HepG2 (cell line): ENCODE measurements at places on chromosomes 6 and 20. TPM values are rescaled to one million over a fixed set of nuclear protein-coding genes. Genes with fewer than 3 reads are reported as not detected.

SCAND1 gene
- total RNA-seq = 86.3 and 109 TPM in 2 replicates

GRCh38 chr6:119148825-119149525 lies 70.5 kb upstream of the FAM184A start:
- no peaks in the 10 kb centered on the region for H3K27me3 ChIP-seq
- no peak for DNase-seq
- H3K27ac ChIP-seq = no peak overlapping the region
- H3K4me1 ChIP-seq = peaks cover 48% of the 10 kb centered on the region
- no peak overlapping the region for H3K4me3 ChIP-seq
- no peaks in the 10 kb centered on the region for H3K36me3 ChIP-seq

FAXC gene
- total RNA-seq = 0.11 and 0.35 TPM in 2 replicates

- no peak for DNase-seq
- no peaks in the 10 kb centered on the region for H3K27me3 ChIP-seq
- no peaks in the 10 kb centered on the region for H3K4me1 ChIP-seq
- H3K27ac ChIP-seq = no peak overlapping the region
- no peak overlapping the region for H3K4me3 ChIP-seq
Measured at GRCh38 chr20:53981752-53982437, 88.5 kb downstream of the BCAS1 start.

DNA sequence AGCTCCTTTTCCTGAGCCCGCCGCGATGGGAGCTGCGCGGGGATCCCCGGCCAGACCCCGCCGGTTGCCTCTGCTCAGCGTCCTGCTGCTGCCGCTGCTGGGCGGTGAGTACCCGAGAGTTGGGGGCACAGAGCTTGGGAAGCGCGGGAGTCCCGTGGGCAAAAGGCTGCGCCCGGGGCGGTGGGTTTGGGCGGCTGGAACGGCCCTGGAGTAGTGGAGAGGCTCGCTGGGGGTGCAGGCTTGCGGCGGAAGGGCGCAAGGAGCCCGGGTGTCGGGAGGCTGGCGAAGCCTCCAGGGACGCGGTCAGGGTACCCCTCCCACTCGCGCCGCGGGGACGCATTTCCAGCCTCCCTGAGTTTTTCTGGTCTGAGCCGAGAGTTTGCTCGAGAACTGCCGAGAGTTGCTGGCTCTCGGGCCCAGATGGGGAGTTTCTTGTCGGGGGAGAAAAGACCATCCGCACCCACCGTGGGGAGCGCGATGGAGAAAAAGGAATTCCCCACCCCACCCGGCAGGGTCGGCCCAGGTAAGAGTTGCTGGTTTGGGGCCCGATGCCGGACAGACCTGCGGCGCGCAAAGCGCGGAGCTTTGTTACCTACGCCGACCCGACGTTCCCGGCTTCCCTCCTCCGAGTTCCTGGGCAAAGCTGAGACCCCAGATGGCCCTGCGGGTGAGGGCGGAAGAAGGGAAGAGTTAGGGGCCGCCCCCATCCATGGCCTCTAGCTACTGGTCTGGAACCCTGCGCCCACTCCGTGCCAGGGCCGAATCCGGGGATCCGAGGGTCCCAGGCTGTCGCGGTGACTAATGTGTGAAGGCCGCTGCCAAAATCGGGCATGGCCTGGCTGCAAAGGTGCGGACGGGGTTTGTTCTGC lies 584 bp downstream of the PTK7 start:
- H3K36me3 ChIP-seq = peaks cover 5% of the 10 kb centered on the region
- H3K27me3 ChIP-seq = no peaks in the 10 kb centered on the region
- peak; percentile 50 for DNase-seq
- H3K4me3 ChIP-seq = peak overlapping the region; percentile 100
- peak overlapping the region; percentile 84 for H3K27ac ChIP-seq
- H3K4me1 ChIP-seq = peaks cover 50% of the 10 kb centered on the region

PRDM13 gene
- total RNA-seq = not detected in 2 replicates
